ENCODE measurements at places on chromosomes 4 and X. TPM values are rescaled to one million over a fixed set of nuclear protein-coding genes. Genes with fewer than 3 reads are reported as not detected.

RNF150 gene
- total RNA-seq, result 0.55 TPM

SPARCL1 gene
- total RNA-seq, result not detected

SEC24B gene
- 11.3 TPM for total RNA-seq

NRK gene
- 0.73 TPM for total RNA-seq

GRCh38 chr4:31005037-31005436 lies 284.9 kb downstream of the PCDH7 start:
- H3K4me3 ChIP-seq, result no peak overlapping the region
- no peak for DNase-seq

- DNase-seq, result no peak
- no peaks in the 10 kb centered on the region for H3K27me3 ChIP-seq
- no peaks in the 10 kb centered on the region for H3K36me3 ChIP-seq
- H3K4me1 ChIP-seq, result peaks cover 12% of the 10 kb centered on the region
- H3K4me3 ChIP-seq, result no peak overlapping the region
- no peak overlapping the region for H3K27ac ChIP-seq
Measured at GRCh38 chrX:150546711-150547153, 21.7 kb upstream of the MTM1 start.

DNA sequence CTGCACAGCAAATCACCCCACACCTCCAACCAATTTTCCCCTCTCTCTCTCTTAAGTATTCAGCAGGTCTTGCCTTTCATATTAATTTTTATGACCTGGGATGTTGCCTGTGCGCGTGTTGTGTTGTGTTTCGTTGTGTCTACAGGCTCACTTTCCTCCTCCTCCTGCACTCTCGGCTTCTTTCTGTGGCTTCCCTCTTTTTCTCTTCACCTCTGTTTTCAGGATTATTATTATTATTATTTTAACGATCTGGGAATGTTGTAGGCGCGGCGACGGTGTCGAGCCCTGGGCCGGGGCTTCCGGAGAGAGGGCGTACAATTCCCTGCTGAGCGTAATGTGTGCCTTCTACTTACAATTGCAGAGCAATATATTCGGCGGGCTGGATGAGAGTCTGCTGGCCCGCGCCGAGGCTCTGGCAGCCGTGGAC lies 826 bp downstream of the POU4F2 start:
- H3K4me3 ChIP-seq, result no peak overlapping the region
- no peaks in the 10 kb centered on the region for H3K4me1 ChIP-seq
- no peaks in the 10 kb centered on the region for H3K36me3 ChIP-seq
- no peak for DNase-seq
- peaks cover 30% of the 10 kb centered on the region for H3K27me3 ChIP-seq

- H3K27me3 ChIP-seq, result no peaks in the 10 kb centered on the region
- H3K27ac ChIP-seq, result no peak overlapping the region
- no peak for DNase-seq
- H3K4me1 ChIP-seq, result no peaks in the 10 kb centered on the region
Measured at GRCh38 chr4:100968046-100968445, 379.3 kb downstream of the PPP3CA start.

GRCh38 chr4:184362396-184362795 lies 112.0 kb downstream of the IRF2 start:
- H3K27ac ChIP-seq, result no peak overlapping the region
- H3K4me1 ChIP-seq, result peaks cover 2% of the 10 kb centered on the region
- no peaks in the 10 kb centered on the region for H3K27me3 ChIP-seq

- H3K36me3 ChIP-seq, result no peaks in the 10 kb centered on the region
- H3K4me3 ChIP-seq, result no peak overlapping the region
- H3K27me3 ChIP-seq, result no peaks in the 10 kb centered on the region
- no peak overlapping the region for H3K27ac ChIP-seq
Measured at GRCh38 chr4:173511787-173512361, 18.2 kb downstream of the HAND2 start.

DNA sequence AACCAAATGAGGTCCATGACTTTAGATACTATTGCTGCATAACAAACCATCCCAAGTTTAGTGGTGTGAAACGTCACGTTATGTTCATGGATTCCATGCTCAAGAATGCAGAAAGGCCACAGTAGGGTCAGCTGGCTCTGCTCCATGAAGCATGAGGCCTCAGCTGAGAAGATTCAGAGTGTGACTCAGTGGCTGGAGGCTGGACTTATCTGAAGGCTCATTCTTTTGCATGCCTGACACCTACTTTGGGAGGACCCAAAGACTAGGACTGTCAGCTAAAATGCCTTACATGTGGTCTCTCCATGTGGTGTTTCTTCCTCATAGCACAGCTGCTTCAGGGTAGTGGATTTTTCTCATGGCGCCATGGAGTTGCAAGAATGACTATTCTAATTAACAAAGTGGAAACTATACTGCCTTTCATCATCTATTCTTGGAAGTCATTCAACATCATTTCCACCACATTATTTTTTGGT lies 11.5 kb upstream of the CCDC149 start:
- no peaks in the 10 kb centered on the region for H3K27me3 ChIP-seq
- no peaks in the 10 kb centered on the region for H3K4me1 ChIP-seq
- no peak overlapping the region for H3K27ac ChIP-seq

All from PC-3 (cell line).